ENCODE measurements at places on chromosomes 4 and X.

GRCh38 chrX:104295636-104296035, 40.9 kb upstream of the ESX1 start:
- no peak for DNase-seq

- DNase-seq, result no peak
Measured at GRCh38 chrX:41684138-41684537, 4.6 kb upstream of the GPR34 start.

- DNase-seq, result peak; percentile 82
Measured at GRCh38 chr4:183398298-183399125, 45.9 kb upstream of the CDKN2AIP start.

DNA sequence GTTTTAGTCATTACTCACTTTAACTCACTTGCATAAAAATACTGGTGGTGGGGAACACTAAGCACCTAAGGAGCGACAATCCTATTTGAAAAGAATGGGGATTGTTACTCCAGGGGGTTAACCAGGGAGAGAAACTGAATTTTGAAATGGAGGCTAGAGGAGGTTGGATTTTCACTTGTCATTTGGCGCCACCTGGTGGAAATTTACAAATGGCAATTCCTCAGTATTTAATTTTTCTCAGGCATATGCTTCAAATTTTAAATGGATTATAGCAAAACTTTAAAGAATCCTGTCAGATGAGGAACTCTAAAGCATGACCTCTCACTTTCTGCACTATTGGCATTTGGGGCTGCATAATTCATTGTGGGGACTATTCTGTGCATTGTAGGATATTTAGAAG, 2.7 kb upstream of the GEMIN8 start:
- DNase-seq, result no peak

GRCh38 chr4:184688447-184688846, 38.9 kb downstream of the PRIMPOL start:
- no peak for DNase-seq

- DNase-seq, result no peak
Measured at GRCh38 chr4:163930086-163930485, 435.6 kb downstream of the TMA16 start.

DNA sequence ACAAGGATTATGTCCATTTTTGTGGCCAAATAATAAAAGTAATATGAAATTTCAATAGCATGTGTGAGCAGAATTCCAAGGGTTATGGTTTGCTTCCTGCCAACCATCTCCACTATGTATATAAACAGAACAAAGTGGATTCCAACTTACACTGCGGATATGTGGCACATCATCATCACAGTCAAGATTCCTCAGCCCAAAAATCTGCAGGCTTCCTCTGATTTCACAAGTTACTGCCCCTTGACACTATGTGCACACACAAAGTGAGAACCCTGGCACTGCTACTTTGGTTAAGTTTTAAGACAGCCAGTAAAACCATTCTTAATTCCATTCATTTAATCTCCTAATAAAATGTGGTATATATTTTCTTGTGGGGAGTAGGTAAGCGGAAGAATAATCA, 76.4 kb downstream of the LEF1 start:
- DNase-seq, result no peak

- DNase-seq, result no peak
Measured at GRCh38 chrX:14672611-14673172, 143.4 kb downstream of the GLRA2 start.

DNA sequence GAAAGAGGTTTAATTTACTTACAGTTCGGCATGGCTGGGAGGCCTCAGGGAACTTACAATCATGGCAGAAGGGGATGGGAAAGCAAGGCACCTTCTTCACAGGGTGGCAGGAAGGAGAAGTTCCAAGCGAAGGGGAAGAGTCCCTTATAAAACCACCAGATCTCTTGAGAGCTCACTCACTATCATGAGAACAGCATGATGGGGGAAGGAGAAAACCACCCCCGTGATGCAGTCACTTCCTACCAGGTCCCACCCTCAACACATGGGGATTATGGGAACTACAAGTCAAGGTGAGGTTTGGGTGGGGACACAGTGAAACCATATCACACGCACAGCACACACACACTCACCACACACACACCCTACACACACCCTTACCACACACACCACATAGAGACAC, 104.3 kb downstream of the DCTD start:
- no peak for DNase-seq

GRCh38 chr4:156929386-156930105, 42.1 kb downstream of the PDGFC start:
- DNase-seq, result no peak

- no peak for DNase-seq
Measured at GRCh38 chrX:51568586-51568985, 50.1 kb downstream of the CENPVL3 start.

DNA sequence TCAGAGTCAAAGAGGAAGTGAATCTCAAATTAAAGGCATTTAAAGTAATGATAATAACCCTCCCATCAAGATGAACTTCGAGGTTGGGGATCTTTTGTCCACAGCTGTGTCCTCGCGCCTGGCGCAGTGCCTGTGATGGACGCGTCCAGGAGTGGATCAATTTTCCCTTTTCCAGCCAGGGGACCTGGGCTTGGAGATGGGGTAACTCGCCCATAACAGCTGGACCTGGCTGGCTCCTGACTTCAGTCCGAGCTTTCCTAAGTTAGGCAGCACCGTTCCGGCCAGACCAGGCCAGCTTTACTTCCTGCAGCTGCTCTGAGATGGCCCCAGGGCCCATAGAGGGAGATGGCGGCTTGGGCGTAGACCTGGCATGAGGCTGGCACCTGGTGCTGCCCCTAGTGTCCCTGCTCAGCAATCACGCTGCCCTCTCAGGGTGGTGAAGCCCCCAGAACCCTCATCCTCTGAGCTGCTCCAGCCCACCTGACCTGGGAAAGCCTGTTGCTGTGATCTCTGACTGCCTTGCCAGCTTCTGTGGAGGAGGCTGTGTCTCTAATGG, 23.9 kb downstream of the ADRA2C start:
- no peak for DNase-seq

DNA sequence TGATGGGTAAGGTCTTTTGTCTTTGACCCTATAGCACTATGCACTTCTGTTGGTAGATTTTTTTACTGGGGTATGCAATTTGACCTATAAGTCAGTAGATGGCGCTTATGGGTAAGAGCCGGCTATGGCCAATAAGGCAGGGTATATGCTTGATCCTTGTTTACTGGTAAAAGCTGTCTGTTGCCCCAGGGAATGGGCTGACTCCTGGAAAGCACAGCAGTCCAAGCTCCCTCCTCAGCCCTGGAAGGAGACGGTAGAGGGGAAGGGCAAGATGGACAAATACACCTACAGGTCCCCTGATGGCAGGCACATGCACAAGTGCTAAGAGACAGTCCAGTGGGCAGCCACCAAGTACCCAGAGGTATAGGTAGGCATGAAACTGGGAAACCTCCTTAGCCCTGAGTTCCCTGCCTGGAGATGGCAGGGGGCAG, 63.7 kb downstream of the ADAMTS3 start:
- DNase-seq, result no peak

All from right lobe of liver (tissue), 6 donors.